DMS 273 treated with DMSO at 0.1 percent for 48 hours (cell line): ENCODE measurements at places on chromosomes 4 and X.

DNA sequence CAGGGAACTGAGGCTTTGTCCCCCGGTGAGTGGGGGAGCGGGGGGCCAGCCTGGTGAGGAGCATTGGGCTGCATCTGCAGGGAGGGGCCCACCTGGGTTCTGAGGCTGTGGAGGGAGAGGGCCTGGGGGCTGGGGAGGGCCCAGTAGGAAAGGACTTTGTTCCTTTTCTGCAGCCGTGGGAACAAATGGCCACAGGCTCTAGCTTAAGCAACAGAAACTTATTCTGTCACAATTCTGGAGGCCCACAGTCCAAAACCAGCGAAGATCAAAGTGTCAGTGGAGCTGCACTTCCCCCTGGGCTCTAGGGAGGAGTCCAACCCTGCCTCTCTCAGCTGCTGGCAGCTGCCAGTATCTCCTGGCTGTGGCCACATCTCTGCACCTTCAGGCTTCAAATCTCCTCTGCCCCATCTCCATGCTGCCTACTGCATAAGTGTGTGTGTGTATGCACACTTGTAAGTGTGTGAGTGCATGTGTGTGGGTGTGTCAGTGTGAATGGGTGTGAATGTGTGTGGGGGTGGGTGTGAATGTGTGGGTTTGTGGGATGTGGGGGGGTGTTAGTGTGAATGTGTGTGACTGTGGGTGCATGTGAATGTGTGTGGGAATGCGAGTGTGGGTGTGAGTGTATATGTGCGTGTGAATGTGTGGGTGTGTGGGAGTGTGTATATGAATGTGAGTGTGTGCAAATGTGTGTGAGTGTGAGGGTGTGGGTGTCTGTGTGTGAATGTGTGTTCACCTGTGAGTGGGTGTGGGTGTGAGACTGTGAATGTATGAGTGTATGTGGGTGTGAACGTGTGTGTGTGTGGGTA lies 204.5 kb upstream of the PSAPL1 start:
- no peak for DNase-seq

GRCh38 chrX:78092296-78092695 lies 11.8 kb upstream of the PGK1 start:
- DNase-seq, result no peak

DNA sequence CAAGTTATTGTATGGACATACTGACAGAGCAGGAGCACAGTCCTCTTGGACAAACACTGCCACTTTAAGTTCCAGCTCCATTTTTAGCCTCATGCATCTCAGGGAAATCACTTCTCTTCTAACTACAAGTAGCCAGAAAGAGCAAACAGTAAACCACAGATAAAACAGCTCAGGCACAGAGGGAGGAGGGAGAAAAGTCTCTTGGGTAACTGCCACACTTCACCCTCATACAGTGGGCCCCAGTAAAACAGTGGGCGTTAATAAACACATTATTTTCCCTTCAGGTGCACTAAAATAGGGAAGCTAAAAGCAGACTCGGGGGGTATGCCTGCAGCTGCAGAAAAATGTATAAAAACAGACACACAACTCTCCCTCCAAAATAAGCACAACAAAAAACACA lies 21.6 kb downstream of the CD38 start:
- no peak for DNase-seq

GRCh38 chrX:20224814-20225487 lies 41.8 kb downstream of the RPS6KA3 start:
- no peak for DNase-seq

GRCh38 chr4:95898226-95898625 lies 58.3 kb downstream of the PDHA2 start:
- no peak for DNase-seq

- no peak for DNase-seq
Measured at GRCh38 chr4:88015659-88016295, 8.3 kb downstream of the PKD2 start.

GRCh38 chr4:6907658-6908191 lies 1.9 kb upstream of the TBC1D14 start:
- DNase-seq, result no peak

DNA sequence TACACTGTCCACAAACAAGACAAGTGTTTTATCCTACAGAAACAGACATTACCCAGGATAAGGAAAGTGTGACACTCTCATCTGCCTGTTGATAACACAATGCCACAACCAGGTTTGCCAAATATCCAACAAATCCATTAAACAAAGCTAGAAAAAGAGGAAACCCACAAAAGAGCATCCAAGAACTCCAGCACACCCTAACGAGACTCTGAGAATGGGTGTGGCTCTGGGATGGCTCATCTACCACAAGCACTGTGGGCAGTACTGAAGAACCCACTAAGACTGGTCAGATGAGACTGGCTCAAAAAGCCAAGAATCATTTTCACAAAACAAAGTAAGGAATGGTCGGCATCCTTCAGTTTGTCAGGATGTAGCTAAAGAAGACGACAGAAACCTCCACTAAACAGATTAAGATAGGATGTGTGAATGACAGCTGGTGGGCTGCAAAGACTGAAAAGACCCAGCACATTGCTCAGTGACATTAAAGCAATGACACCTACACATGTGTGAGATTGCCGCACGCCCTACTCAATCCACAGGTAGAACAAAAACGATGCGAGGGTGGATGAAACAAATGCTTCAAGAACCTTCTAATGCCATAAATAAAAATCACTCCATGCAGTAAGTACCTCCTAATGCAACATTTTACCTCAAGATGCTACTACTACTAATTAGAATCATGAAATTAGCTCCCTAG lies 14.7 kb downstream of the ATP8A1 start:
- DNase-seq, result no peak
